Fibroblast of skin of back (primary cell): ENCODE measurements at places on chromosomes 12 and 14.

DNA sequence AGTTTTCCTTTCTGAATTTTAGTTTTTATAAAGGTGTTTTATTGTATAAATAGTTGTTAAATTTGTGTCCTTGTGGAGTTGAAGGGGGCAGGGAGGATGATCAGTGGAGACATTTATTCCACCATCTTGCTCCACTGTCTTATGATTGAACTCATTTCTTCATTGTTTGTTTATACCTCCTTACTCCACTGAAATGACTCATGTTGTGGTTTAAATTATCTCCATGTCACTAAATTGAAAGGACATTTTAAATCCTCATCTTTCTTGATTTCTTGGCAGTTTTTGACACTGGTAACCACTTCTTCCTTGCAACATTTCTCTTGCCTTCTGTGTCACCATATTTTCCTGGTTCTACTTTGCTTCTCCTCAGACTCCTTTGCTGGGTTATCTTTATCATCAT lies 23.6 kb upstream of the FERMT2 start:
- DNase-seq = peak; percentile 21

- no peak for DNase-seq
Observed at GRCh38 chr14:49019467-49020115, 566.6 kb downstream of the RPS29 start.

GRCh38 chr12:122836027-122836921 lies 1.0 kb downstream of the HIP1R start:
- no peak for DNase-seq

GRCh38 chr12:98470469-98471082 lies 44.8 kb upstream of the TMPO start:
- no peak for DNase-seq

DNA sequence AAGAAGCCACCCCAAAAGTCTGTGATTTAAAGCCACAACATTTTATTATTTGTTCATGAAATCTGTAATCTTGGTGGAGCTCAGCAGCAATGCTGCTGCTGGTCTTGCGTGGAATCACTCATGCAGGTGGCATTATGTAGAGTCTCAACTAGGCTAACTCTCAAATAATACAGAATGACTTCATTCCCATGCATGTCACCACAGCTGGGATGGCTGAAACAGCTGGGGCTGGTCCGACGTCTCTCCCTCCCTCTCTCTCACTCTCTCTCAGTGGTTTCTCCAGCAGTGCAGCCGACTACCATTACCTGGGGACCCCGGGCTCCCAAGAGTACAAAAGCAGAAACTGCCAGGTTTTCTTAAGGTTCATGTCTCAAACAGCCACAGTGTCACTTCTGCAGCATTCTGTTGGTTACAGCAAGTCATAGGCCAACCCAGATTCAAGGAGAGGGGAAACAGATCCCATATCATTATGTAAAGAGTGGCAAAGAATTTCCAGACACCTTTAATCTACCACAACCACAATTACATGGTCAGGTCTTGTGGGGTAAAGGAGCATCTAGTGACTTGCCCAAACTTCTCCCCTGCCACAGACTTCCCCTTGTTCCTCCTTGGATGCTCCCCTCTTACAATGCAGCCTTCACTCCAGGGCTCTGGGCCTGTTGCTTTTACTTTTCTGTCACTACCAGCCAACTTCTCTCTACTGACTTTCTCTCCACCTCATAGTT lies 192.0 kb upstream of the HMGA2 start:
- DNase-seq = peak; percentile 70

DNA sequence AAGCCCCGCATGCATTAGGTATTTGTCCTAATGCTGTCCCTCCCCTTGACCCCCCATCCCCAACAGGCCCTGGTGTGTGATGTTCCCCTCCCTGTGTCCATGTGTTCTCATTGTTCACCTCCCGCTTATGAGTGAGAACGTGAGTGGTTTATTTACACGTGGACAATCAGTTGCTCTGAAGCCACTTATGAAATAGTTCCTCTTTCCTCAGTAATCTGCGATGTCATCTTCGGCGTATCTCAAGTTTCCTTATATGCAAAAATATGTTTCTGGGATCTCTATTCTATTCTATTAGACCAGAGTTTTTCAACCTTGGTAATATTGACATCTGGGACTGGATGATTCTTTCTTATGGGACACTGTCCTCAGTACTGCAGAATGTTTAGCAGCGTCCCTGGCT lies 56.0 kb upstream of the DCD start:
- DNase-seq = no peak

- DNase-seq = no peak
Observed at GRCh38 chr12:49276304-49277290, 11.7 kb downstream of the TUBA1C start.

GRCh38 chr14:34098045-34098984 lies 147.4 kb upstream of the EGLN3 start:
- peak; percentile 33 for DNase-seq

DNA sequence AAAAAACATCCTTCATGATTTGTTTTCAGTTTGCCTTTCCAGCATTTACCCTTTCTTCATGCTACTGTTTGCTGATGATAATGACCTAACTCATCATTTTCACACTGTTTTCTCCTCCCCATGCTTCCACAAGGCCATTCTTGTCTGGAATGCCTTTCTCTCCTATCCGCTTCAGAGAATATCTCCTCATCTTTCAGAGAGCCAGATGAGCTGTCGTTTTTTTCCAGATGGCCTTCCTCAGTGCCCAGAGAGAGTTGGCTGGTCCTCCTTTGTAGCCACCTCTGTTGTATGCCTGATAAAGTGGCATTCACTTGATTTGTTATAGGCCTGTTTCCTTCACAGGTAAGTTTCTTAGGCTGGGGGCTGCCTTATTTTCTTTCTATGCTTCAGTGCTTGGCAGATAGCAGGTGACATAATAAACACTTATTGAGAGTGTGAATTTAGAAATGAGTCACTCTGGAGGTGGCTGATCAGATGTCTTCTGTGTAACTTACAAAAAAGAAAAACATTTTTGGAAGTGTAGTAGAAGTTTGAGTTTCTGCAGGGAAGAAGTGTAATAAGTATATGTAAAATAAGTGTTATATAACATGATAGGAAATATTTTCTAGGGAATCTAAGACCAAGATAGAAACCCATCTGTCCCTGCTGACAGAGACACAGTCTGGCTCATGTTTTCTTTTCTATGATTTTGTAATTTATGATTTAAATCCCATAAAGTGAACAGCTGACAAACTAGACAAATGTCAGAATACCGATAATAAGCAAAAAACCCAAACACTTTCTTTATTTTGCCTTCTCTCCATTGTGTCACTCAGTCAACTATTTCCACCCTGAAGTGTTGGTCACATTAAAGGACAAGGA lies 174.5 kb downstream of the DACT1 start:
- no peak for DNase-seq

DNA sequence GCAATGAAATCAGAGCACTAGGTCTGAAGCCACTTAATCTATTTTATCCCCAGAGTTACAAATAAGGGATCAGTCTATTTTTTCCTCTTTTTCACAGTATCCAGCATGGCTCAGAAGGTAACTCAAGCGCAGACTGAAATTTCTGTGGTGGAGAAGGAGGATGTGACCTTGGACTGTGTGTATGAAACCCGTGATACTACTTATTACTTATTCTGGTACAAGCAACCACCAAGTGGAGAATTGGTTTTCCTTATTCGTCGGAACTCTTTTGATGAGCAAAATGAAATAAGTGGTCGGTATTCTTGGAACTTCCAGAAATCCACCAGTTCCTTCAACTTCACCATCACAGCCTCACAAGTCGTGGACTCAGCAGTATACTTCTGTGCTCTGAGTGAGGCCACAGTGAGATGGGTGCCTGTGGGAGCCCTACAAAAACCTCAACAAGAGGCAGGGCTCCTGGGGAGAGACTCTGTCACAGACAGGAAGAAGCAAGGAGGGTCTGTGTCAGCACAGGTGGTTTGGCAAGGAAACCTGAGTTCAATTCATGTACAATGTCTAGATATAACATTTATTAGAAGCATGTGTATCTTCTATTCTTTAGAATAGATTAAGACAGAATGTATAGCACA lies 334.3 kb upstream of the OR4E1 start:
- no peak for DNase-seq

DNA sequence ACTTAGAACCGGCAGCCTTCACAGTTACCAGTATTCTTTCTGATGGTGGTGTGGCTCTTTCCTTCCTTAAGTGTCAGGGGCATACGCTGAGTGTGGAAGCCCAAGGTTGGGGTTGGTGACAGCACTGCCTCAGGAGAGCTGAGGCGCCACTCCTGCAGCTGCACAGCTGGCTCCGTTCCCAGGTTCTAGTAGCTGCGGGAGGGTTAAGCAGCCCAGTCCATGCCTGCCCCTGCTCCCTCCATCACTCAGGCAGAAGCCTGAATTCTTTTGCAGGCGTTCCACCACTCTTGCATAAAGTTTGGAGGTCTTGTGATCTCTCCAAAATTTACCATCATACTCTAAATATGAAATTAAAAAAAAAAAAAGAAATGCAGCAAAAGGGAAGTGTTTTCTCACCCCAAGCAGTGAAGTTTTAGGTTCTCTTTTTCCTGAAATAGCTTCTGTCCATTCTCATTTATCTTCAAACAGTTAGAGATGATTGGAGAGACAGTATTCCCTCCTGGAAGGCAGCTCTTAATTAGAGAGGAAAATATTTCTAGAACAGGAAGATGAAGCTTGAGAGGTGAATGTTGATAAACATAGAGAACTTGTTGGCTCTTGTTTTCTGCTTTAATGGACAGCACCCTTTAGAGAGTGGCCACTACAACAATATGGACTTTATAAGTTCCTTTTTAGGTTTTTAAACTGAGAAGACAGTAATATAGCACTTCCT lies 136.1 kb downstream of the FGD4 start:
- DNase-seq = peak; percentile 89

- DNase-seq = peak; percentile 75
Observed at GRCh38 chr12:38906482-38907200, 1.2 kb upstream of the CPNE8 start.

GRCh38 chr12:16359512-16360491 lies 12.4 kb downstream of the MGST1 start:
- DNase-seq = peak; percentile 47

DNA sequence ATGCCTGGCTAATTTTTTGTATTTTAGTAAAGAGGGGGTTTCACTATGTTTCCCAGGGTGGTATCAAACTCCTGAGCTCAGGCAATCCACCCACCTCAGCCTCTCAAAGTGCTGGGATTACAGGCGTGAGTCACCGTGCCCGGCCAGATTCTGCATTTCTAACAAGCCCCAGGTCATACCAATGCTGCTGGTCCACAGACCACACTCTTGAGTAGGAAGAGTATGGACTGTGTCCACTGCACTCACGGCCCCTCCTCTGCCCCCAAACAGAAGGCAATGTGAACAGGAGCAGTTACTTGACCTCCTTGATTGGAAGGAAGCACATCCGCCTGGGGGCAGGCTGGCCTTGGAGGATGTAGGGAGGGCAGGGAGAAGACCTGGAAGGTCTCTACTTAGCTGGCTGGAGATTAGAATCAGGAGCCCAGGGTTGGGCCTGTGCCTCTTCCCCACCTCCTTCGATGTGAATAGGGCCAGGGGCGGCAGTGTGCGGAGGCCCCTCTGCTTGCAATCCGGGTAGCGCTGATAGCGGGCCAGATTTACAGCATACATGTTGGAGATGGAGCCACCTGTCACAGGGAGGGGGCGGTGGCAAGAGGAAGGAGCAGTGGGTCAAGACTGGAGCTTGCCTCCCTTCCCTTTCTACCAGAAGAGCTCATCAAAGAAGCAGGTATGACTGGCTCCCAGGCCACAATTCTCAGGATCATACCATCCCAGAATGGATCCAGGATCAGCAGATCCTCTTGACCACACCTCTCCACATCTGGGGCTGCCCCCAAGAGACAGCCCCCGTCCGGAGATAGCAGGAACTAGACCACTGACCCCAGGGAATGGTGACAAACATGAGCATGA lies 9.4 kb upstream of the ZNF740 start:
- no peak for DNase-seq

- DNase-seq = no peak
Observed at GRCh38 chr14:55126932-55127459, 2.1 kb upstream of the LGALS3 start.

- DNase-seq = no peak
Observed at GRCh38 chr12:26833743-26834490, 923 bp upstream of the ITPR2 start.

DNA sequence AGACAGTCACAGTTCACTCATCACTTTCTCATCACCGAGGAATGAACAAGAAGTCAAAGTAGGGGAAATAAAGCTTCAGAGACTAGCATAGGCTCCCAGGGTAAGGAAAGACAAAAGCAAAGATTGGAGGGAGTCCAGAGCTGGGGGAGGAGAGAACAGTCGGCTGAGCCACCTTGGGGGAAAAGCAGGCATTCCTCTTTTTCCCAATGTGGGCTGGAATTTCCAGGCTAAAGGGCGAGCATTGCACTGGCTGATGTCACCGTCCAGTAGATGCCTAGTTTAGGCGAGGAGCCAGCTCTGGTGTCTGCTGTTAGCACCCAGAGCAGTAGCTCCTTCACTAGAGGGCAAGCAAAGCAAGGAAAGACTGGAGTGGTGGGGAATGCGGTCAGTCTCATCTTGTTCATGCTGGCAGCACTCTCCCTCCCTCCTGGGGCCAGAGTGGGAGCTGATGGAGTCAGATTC lies 8.5 kb upstream of the KRT75 start:
- peak; percentile 89 for DNase-seq

GRCh38 chr12:32211900-32212156 lies 105.2 kb downstream of the BICD1 start:
- DNase-seq = no peak
